KG1 (cell line): ENCODE measurements at places on chromosomes 12 and 14.

DNA sequence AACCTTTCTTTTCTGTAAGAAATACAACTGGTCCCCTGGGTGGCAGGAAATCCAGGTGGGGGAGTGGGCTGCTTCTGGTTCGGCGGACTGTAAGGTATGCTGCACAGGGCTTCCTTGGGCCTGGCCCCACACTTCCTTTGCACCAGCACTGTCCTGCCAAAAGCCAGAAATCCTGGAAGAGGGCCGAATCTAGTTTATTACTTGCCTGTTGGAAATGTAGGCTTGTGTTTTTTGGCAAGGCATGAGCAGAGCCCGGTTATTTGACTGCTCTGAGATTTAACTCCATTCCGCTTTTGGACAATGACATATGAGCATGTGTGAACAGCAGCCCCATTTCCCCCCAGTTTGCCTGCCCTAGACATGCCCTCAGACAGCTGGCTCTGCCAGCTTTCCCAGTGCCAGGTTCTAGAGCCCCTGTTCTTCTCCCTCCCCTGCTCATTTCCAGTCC is 86.6 kb downstream of the BORCS5 start:
- no peak for DNase-seq

GRCh38 chr12:56476972-56477432 is 8.6 kb downstream of the SPRYD4 start:
- DNase-seq, result no peak

- DNase-seq, result no peak
Observed at GRCh38 chr14:96949594-96949993, 152.4 kb downstream of the VRK1 start.

- DNase-seq, result no peak
Observed at GRCh38 chr12:50103767-50104321, at the start of gene GPD1. Gene GPD1 (plus strand): TSS chr12:50104008. CDS start chr12:50104051, 43 bp downstream.

GRCh38 chr14:99780690-99781089 is 12.5 kb upstream of the EML1 start:
- DNase-seq, result no peak

DNA sequence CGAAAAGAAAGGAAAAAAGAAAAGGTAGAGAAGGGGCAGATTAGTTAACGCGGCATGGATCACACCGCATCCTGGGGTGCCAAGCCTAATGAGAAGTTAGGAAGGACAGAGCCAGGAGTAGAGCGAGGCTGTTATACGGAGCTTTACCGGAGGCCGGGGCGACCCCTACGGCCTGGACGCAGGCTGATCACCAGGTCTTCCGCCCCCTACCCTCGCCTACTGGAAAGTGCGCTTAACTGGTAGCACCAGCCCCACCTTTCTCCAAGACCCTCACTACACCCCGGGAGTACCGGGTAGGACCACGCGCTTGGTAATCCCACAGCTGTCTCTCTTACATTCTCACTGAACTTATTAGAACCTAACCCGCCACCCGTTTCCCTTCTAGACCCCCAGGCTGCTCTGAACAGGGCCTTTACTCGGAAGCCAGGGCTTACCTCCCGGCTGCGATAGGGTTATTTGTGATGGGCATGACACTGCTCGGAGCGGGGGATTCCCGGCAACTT is 33.8 kb downstream of the WBP11 start:
- DNase-seq, result no peak

DNA sequence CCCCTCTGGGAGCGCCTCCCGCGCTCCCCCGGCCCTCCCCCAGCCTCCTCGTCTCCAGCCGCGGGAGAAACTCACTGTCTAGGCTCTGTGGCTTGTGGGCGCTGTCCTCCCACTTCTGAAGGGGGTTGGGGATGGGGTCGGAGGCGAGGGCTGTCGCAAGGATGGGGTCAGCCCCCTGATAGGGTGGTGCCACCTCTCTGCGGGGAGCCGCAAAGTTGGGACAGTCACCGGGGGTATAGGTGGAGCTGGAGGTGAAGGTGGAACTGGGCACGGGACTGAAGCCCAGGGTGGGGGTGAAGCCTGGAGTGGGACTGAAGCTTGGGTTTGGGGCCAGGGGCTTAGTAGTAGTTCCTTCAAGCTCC is 12.2 kb downstream of the TNFRSF1A start:
- no peak for DNase-seq

GRCh38 chr12:113506867-113507266 is 35.2 kb upstream of the LHX5 start:
- no peak for DNase-seq

- peak; percentile 14 for DNase-seq
Observed at GRCh38 chr12:109744986-109745942, 31.6 kb downstream of the FAM222A start.

DNA sequence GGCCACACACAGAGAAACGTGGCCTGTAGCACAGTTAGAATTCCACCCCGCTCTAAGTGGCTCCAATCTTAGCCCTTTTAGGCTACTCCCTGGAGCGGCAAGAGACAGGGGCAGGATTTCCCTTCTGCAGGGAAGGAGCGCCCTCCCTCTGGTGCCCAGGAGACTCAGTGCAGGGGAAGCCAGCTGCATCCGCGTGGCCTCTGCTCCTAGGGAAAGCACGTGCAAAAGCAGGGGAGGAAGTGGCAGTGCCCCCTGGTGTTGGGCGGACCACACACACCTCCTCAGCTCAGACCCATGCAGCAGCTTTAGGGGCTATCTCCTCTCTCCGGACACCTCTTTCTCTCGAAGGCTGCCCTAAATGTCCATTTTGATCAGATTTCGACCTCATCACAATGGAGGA is 50.0 kb downstream of the SPRING1 start:
- DNase-seq, result no peak

- no peak for DNase-seq
Observed at GRCh38 chr14:35766700-35767082, 42.4 kb downstream of the RALGAPA1 start.

GRCh38 chr12:15323480-15323879 is 1.2 kb downstream of the PTPRO start:
- no peak for DNase-seq

DNA sequence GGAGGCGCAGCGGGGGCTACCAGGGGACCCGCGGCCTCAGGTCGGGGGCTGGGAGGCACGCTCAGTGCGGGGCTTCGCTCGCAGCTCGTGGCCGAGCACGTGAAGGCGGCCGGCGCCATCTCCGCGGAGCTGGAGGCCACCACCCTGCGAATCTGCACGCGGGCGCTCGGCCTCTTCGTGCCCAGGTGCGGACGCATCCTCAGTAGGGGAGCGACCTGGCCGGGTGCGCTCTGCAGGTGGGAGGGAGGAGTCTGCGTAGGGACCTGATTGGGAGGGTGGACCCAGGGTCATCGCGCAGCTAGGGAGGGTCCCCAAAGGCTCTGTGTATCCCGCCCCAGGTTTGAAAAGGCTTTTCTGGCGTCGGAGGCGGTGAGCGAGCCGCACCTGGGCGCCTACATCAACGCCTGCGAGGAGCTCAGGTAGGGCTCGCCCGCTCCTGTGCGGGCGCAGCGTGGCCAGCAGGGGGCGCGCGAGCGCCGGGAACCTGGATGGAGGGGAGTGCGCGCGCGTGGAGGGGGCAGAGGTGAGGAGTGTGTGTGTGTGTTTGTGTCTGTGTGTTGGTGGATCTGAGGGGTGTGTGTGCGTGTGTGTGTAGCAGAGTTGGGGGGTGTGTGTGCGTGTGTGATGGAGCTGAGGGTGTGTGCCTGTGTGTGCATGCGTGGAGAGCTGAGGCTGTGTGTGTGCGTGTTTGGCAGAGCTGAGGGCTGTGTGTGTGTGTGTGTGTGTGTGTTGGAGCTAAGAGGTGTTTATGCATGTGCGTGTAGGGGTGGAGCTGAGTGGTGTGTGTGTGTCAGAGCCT is 10.3 kb downstream of the EXOC3L4 start:
- peak; percentile 29 for DNase-seq

DNA sequence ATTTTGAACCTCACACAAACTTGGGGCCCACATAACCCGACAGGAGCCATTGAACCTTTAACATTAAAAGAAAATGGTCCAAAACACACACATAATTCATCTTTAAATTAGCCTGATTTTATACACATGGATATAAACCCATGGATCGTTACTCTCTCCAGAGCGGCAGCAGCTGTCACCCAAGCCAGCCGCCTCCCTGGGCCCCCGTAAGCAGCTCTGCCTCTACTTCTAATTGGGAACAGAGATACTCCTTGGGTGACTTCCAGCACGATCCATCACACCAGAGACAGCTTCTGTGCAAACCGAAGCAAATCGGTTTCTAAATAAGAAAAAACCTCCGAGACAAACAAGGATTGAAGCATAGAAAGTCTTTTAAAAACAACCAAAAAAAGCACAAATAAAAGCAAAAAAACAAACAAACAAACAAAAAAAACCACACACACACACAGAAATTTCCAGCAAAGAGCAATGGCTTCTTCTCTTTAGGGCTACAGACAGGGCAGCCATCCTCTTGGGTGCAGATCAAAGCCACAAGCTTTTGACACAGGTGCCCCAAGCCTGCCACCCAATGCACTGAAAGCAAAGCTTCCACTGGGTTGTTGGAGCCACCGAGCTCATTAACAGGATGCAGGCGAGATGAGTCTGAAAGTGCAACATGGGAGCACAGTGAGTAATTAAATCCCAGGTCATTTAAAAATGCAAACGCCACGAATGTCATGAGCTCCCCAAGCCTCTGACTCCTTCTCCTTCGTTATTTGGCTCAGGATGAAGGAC is 156.9 kb downstream of the DPF3 start:
- no peak for DNase-seq

DNA sequence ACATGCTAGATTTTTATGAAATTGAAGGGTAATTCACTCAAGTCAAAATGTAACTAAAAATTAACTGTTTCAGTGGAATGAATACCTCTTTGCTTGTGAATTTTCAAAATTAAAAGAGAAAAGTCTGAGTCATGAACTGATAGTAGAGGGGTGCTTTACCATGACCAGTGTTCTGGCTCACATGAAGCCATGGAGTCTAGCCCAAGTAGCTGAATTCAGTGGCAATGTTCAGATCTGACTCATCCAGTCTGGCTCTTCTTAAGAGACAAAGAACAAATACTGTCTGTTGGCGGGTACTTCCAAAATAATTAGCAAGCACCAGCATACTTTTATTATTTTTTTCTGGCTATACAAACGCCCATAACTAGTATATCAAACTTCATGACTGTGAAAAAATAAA is 366.3 kb upstream of the GARIN6 start:
- no peak for DNase-seq

- DNase-seq, result no peak
Observed at GRCh38 chr14:104390221-104390931, 189.2 kb upstream of the C14orf180 start.

DNA sequence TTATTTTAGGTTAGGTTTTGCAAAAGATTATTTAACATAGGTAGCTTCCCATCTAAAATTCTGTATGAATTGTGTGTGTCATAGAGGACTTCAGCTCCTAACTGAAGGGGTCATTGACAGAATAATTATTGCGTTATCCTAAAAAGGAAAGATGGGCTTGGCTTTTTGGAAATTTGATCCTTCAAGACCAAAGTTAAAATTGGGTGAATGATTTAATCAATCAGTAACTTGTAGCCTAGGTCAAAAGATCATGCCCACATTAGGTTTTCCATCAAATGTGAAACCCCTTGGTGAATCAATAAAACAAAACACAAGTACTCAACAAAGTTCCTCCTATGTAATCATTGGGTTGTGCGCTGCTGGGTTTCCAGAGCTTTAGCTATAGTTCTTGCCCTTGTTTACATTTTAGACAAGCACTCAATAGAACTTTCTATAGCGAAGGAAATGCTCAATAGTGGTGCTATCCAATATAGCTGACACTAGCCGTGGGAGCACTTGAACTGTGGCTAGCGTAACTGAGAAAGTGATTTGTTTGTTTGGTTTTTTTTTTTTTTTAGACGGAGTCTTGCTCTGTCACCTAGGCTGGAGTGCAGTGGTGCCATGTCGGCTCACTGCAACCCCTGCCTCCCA is 37.6 kb upstream of the ARHGAP5 start:
- no peak for DNase-seq

DNA sequence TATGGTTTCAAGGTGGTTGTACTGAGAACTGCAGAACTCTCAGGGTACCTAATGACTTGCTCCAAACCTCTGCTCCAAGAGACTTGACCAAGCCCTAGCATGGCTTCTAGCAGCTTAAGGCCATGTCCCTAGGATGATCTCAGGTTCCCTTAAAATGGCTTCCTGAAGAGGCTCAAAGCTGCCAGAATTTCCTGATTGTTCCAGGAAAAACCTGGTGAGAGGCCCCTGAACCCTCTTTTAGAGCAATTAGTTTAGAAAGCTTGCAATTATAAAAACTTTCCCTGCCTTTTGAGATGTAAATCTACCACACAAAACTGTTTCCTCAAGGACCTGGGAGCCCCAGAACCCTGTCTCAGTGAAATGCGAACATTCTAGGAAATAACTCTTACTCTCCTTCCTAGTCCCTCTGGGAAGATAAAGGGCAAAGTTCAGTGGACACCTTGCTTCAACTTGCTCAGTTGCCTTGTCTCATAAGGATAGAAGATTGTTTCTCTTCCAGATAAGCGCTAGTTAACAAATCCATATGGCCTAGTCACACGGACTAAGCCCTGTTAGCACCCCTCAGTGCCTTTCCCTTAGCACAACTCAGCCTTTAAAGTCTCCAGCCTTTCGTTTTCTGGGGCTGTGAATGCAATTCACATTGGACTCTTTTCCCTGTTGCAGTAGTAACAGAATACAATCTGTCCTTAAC is 2.5 kb downstream of the CMAS start:
- DNase-seq, result no peak

DNA sequence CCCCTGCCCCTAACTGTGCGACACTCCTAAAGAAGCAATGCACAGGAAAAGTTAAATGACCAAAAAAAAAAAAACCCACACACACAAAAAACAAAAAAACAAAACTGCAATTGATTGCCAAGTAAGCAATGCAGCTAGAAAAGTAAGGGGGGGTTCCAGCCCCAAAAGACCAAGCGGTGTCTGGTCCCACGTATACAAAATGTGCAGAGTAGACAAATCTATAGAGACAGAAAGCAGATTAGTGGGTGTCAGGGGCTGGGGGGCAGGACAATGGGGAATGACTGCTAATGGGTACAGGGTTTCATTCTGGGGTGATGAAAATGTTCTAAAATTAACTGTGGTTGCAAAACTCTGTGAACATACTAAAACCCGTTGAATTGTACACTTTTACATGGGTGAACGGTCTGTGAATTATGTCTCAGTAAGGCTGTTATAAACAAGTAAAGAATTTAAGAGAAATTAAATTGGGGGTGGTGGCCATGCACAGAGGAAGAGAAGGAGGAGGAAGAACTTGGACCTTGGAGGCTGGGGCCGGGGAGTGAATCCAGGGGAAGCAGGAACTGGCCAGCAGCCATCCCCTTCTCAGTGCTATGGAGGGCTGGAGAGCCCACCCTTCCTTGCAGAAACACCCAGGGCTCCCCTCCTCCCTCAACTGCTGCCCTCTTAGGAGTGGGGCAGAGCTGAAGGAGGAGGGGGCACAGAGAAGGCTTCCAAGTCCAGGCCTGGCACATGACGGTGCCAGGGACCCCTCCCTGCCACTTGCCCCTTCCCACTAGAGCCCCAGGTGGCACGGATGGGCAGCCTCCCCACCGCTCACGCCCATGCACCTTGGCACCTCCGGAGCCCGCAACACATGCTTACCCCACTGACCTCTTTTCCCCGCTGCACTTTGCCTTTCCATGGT is 45.4 kb downstream of the KDM2B start:
- DNase-seq, result no peak
